Stimulated activated naive B cell treated with anti-CD40 and anti-IgM and Interleukin-4, amounts not matched to agents 10 μg/mL and 1 μg/mL and 100 μg/mL, for 72 hours (primary cell): ENCODE measurements at places on chromosomes 3 and 15.

DNA sequence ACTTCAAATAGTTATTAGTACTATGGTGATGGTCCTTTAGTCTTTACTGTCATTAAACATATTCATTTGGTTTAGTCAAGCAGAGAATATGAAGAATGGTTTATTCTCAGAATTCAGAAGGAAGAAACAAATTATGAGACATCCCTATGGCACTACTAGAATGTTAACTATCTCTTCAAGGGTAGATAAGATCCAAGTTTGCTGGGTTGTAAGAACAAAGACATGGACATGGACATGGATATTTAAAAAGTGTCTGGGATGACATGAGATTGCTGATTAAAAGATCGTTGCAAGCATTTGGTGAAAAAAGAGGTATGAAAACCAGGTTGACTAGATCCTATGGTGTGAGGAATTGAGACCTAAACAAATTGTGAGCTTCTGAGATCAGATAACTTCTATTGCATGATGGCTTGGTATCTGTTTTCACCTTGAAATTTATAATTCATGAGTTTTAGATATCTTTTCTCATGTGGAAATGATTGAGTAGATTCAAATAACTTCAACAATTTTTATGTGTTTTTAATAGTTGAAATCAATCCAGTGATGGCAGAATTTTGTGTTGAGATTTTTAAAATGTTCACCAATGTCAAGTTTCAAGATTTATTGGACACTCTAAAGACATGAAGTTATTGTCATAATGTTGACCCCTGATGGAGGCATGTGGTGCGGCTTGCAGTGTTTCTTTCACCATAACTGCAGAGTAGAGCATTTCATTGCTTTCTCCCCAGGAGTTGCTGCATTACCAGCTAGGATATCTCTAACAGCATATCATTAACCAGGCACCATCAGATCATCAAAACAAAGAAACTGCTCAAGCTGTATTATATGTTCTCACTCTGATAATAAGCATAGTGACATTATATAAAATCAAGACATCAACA is 72.6 kb downstream of the NAALADL2 start:
- no peak for DNase-seq

GRCh38 chr15:81835731-81836130 is 210.1 kb downstream of the MEX3B start:
- no peak for DNase-seq

DNA sequence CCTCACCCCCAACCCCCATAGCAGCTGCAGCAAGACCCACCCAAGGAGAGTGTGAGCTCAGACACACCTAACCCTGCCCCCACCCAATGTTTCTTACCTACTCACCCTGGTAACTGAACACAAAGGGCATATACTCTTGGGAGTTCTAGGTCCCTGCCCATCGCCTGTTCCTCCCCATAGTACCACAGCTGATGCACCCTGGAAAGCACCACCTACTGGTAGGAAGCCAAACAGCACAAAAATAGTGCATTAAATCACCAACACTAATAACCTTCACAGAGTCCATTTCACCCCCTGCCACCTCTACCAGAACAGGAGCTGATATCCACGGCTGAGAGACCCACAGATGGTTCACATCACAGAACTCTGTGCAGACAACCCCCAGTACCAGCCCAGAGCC is 245.2 kb downstream of the EFHB start:
- no peak for DNase-seq

DNA sequence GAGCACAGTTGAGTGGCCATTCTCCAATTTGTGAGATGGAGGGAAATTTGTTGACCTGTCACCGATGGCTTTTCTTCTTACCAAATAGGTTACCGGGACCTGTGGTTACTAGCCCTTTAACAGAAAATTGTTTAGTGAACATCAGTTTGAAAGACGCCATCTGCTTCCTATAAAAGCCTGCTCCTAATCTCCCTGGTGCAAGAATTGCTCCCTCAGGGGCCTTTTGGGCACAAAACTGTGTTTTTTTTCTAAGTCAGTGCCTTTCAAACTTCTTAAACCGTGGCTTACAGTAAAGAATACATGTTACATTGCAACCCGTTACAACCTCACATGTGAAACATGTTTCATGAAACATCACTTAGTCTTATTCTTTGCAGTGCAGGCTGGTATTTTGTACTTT is 15.0 kb downstream of the CACNA2D3 start:
- DNase-seq: no peak

- no peak for DNase-seq
Observed at GRCh38 chr3:121975702-121976302, 46.2 kb downstream of the ILDR1 start.

DNA sequence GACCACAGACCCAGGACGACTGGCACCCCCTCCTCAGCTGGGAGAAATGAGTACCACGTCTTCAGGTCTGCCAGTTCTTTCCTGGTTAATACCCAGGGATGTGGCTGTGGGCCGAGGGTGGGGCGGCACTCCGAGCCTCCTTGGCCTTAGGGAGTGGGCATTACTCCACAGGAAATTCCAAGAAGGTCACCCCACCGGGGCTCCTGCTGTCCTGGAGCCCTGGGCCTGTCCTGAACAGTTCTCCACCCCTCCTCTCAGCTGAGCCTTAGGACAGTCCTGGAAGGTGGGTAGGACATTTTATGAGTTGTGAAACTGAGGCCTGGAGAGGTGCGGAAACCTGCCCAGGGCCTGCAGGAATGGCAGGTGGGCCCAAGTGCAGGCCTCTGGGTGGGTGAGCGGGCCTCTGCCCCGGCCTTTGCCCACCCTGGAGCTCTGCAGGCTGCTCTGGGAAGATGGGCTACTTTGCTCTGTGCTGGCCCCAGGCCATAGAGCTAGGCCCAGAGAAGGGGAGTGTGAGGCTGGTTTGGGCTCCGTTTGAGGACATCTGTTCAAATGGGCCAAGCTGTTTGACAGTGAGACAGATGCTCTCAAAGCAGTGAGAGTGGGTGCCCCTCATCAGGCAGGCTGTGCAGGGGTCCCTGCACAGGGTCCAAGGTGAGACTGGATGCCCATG is 103.1 kb downstream of the TMEM266 start:
- no peak for DNase-seq

DNA sequence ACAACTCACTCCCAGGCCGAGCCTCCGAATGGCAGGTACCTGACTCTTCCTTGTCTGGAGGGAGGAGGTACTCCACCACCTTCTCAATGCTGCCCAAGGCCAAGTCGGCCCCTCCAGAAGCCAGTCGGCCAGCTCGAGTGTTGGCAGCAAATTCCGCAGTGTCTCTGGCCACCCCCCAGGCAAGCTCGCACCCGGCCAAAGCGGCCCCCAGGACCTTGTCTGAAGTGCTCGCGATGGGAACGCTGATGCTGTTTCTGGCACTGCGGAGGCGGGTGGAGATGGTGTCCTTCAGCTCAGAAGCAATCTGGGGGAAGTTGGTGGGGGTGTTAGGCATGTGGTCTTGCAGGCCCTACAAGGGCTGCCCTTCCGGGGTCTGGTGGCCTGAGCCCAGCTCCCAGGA is 9.2 kb downstream of the PLIN1 start:
- DNase-seq: no peak

- DNase-seq: no peak
Observed at GRCh38 chr3:164752812-164753211, 325.5 kb downstream of the SI start.

- peak; percentile 51 for DNase-seq
Observed at GRCh38 chr3:42490243-42490642, 12.2 kb upstream of the VIPR1 start.

- no peak for DNase-seq
Observed at GRCh38 chr15:52080706-52081392, 31.7 kb downstream of the BCL2L10 start.

- no peak for DNase-seq
Observed at GRCh38 chr3:71994203-71994602, 209.3 kb upstream of the PROK2 start.

DNA sequence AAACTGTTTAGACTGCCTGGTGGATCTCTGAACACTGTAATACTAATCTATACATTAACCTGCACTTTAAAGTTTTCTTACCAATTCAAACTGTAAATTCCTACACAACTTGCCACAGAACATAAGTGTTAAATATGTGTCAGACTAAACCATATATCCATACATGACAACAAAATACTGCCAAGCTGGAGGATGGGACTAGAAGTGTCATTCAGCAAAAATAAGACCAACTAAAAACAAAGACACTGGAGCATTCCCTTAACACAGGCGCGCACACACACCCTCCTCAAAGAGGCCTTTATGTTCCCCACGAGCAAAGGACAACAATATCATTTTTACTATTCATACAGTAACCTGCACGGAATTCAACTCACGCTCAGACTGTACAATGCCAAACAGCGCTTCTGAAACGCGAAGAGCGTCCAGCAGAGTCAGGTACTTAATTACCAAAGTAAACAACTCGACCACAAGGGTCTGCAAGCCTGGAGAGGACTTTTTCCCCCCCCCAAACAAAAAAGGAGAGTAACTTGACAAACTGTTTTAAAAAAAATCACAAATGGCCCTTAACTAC is 1.1 kb downstream of the DCUN1D1 start:
- no peak for DNase-seq

DNA sequence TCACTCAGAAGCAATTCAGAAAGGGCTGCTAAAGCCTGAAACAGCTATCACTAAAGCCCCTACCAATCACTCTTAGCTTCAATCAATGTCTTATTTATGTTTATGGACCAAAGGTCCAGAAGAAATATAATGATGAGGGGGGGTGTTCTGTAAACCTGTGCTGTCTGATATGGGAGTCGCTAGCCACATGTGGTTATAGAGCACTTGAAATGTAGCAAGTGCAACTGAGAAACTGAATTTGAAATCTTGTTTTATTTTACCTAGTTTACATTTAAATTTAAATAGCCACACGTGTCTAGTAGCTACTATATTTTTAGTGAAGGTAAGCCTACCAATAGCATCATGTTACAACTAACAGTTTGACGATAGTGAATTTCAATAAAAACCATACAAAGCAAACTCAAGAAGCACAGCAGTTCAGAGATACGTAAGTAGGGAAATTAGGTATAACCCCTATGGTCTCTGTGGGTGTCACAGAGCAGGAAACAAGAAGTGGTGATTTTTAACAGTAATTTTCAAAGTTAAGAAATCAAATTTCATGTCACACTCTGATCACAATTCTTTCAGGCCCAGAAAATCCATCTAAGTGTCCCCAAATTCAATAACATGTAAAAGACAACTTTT is 3.6 kb downstream of the POU1F1 start:
- no peak for DNase-seq
